ENCODE measurements at places on chromosomes 3 and 15. TPM values are rescaled to one million over a fixed set of nuclear protein-coding genes. Genes with fewer than 3 reads are reported as not detected.

GRCh38 chr15:69784798-69785566, 312.7 kb downstream of the TLE3 start:
- DNase-seq: no peak

GRCh38 chr3:119468041-119468440, 722 bp upstream of the POGLUT1 start:
- DNase-seq: no peak

- DNase-seq: no peak
These were observed 314.3 kb downstream of the CHST2 start for GRCh38 chr3:143433787-143434378.

PROS1 gene
- 0.33 TPM for total RNA-seq

GRCh38 chr3:39264053-39264452, 15.8 kb downstream of the CX3CR1 start:
- DNase-seq: no peak

SPSB4 gene
- not detected for total RNA-seq

DNA sequence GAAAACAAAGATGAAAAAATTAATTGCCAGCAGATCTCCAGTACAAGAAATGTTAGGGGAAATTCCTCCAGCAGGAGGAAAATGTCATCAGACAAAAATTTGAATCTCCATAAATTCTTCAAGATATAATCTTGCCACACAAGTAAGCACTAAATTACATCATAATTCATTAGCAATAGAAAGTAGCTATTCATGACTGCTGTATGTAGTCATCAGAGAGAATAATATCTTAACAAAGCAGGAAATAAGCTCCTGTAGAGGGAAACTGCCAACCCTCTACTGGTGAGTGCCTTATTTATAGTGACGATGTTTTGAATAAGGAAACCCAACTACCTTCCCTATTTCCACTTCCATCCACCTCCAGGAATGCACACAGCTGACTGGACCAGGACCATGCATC, 15.8 kb upstream of the SLC27A2 start:
- no peak for DNase-seq

CHL1 gene
- total RNA-seq: 0.25 TPM

GRCh38 chr3:32280262-32280910, 41.9 kb downstream of the CMTM8 start:
- DNase-seq: no peak

DNA sequence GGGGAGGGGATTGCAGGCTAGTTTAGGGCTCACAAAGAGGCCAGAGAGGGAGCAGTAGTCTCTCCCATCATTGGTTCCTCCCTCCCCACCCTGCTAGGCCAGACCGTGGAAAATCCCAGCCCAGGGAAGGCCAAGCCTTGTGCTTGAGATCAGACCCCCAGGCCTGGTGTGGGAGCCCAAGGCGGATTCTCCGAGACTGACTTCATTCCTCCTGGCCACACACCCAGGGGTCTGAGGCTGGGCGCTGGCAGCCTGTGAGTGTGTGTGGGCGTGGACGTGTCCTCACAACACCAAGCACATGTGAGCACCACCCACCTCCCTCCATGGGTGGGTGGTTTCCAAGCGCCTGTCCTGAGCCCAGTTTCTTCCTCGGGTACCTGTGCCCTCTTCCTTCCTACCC, 4.1 kb downstream of the LOXL1 start:
- no peak for DNase-seq

DNA sequence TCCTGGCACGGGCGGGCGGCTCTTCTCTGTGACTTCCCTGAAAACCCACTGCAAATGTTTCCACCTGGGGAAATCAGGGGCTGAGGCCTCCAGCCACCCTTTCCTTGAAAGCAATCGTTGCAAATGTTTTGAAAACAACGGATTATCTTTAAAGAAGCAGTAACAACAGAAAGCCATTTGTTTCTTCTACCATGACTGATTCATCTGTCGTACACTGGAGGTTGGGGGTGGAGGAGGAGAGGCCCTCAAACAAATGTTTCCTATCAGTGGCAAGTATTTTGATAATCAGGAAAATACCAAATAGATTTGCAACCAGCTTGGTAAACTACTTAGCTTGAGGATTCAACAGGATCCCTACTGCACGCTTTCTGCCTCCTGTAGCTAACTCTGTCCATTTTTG, 114.9 kb downstream of the PDZRN3 start:
- DNase-seq: no peak

DNA sequence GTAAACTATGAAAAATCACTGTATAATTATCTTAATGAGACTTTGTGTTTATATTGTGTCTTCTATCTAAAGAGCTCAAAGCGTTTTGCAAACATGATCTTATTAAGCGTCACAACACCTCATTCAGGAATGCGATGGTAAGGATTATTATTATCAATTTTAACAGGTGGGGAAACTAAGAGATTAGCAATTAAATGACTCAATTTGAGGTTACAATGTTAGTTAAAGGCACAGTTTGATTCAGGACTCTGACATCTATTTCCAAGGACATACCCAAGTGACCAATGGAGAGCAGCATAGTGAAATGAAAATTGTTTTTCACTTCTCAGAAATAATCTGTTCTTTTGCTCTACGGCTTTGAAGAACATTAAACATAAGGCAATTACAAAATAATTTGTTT, 74.6 kb downstream of the FMN1 start:
- no peak for DNase-seq

GRCh38 chr15:78950343-78950742, 5.5 kb upstream of the CTSH start:
- DNase-seq: no peak

LARP6 gene
- 0.05 TPM for total RNA-seq

DNA sequence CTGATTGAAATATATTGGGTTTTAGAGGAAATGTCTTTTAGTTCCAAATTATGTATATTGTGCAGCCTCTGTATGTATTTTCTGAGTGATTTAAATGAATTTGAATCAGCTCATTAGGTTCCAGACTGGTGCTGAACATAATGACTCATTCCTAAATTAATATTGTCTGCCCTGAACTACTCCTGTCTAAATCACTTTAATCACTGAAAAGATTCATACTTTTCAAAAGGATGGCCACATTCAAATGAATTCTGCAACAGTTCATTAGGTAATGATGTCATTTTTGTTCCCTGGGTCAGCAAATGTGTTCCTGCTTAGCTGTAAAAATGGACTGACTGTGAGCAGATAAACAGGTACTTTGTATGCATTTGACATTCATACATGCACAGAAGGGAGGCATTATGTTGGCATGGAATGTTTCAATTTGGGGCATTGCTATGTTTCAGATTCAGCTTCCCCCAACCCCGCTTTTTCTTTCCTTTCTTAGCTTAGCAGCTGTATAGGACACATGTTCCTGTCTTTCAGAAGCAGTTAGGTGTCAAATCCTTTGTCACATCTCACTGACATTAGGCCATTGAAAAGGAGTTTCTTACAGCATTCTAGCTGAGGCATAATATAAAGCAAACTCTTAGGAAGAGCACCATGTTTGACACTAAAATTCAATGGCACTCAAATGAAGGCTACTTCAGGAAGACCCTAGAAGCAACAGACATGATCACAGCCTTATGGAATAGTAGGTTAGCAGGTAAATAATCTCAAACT, 318.5 kb upstream of the ARPP21 start:
- DNase-seq: no peak

EPM2AIP1 gene
- total RNA-seq: 7.2 TPM

TMEM266 gene
- total RNA-seq: 0.11 TPM

GOLGA8Q gene
- total RNA-seq: 0.13 TPM

GRCh38 chr3:10964537-10965167, 27.9 kb upstream of the SLC6A1 start:
- no peak for DNase-seq

FAM227B gene
- 1.3 TPM for total RNA-seq

SPESP1 gene
- total RNA-seq: 0.76 TPM

- DNase-seq: no peak
These were observed 42.5 kb downstream of the CHCHD6 start for GRCh38 chr3:126746395-126747177.

DNA sequence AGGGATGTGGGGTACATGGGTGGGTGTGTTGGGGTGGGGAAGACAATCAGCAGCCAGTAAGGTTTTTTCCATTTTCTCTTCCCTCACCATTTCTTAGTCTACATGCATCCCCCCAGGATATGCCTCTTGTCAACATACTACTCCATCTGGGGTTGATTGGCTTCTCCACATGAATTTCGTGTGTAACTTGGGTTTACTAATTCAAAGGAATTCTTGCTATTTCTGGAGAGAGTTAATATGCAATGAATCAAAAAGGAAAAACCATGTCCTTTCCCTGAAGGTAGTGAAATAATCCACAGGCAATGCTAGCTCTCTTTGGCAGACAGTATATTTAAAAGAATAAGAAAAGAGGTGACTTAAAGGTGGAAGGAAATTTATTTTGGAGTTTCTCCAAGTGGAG, 198.4 kb downstream of the EBLN2 start:
- no peak for DNase-seq

DNA sequence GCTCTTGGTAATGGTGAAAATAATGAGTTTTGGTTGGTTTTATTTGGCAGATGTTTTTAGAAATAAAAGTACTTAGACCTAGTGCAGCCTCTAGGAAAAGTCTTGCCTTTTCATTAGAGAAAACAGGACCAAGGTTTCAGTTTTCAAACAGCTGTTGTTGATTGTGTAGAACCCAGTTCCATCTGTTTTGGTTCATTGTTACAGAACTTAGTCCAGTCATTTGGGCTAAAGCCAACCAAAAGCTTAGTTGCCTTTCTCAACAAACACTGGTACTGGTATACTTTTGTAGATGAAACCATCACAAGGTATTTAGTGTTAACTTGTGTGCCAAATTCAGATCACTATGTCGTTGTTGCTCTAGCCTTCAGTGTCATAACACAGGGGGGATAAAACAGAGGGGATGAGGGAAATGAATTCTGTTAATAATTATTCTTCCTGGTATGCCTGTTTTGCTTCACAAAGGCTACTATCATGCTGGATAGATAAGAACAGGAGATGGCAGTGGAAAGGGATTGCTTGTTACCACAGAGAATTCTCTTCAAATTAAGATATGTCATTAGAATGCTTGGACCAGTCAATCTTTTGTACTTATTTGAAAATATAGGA, 12.6 kb upstream of the APH1B start:
- DNase-seq: no peak

GRCh38 chr3:191065181-191065805, 133.7 kb upstream of the OSTN start:
- DNase-seq: no peak

MFGE8 gene
- total RNA-seq: 5.1 TPM

PFKFB4 gene
- total RNA-seq: 0.78 TPM

ZXDC gene
- total RNA-seq: 25.6 TPM

DNA sequence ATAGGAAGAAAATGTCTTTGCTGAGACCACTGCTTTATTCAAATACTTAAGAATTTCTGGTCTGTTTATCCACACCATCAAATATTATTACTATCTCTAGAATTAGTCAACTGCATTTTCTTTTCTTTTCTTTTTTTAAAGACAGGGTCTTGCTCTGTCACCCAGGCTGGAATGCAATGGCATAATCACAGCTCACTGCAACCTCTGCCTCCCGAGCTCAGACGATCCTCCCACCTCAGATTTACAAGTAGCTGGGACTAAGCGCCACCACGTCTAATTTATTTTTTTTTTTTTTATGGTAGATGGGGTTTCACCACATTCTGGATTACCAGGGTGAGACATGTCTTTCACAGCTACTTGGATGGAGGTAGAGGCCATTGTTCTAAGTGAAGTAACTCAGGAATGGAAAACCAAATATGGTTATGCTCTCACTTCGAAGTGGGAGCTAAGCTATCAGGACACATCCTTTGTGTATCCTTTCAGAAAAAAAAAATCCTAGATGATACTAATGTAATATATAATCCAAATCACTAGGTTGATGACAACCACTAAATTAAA, 52.8 kb downstream of the STAG1 start:
- DNase-seq: no peak

PLCB2 gene
- 50.3 TPM for total RNA-seq

DNA sequence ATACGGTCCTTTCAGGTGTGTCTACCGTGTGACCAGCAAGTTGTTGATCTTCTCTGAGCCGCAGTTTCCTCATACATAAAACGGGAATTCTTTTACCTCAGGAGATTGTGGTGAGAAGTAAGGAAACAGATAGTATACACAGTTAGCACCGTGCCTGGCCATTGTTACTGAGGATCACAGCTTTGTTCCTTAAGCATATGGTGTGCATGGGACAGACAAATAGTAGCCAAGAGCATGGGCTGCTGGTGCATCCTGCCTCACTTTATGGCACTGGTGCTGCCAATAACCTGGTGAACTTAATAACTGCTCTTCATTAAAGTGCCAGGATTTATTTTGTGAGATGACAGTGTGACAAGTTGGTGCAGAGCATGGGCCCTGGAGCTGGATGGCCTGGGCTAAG, 86.3 kb downstream of the PDCD6IP start:
- DNase-seq: no peak

DNA sequence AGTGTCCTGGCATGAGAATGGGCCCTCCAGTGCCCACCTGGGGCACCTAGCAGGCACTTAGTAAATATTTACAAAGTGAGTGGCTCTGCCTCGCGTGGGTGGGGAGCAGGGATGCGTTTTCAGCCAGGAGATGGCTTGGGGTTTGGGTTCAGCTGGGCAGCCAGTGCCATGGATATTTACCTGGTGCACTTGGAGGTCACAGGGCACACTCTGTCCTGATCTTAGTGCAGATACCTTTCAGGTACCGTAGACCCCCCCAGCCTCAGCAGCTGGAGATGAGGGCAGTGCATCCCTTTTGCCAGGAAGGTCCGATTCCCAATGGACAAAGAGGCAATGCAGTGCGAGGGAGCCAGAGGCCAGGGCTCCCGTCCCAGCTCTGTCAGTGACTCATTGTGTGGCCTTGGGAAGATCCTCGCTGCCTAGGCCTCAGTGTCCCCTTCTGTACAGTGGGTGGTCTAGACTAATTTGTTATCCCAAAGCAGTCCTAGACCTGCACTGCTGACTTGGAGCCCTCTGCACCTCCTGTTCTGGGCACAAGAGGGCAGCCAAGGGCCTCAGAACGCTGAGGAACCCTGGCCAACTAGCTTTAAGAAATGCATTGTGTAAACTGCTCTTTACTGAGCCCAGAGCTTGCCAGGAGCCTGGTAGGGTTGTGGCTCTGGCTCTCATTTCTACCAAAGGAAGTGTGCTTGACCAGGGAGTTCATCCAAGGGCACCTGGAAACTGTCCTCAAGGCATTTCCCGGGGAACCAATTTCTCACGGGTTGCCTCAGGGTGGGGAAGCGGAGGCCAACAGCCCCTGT, 16.0 kb downstream of the HDAC11 start:
- peak; percentile 57 for DNase-seq

GNAT1 gene
- not detected for total RNA-seq

DNA sequence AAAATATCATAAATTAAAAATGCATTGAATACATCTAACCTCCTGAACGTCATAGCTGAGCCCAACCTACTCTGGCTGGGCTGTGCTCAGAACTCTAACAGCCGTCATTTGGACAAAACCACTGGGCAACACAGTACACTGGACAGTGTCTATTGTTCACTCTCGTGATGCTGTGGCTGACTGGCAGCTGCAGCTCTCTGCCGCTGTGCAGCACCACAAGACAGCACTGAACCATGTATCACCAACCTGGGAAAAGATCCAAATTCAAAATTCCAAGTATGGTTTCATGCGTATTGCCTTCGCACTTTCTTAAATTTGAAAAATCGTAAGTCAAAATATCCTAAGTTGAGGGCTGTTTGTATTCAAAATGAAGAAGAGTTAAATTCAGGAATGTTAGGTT, 145.1 kb upstream of the CNTN4 start:
- no peak for DNase-seq

Measured in activated T-cell treated with anti-CD3 and anti-CD28 coated beads, Interleukin-2, amount 50 U/mL, for 4 hours (primary cell).